Left colon (tissue), 2 donors: ENCODE measurements at places on chromosomes 7 and 10. TPM values are rescaled to one million over a fixed set of nuclear protein-coding genes. Genes with fewer than 3 reads are reported as not detected.
A peak's percentile ranks its signal among the peaks of the same experiment; 100 is the strongest.

DNA sequence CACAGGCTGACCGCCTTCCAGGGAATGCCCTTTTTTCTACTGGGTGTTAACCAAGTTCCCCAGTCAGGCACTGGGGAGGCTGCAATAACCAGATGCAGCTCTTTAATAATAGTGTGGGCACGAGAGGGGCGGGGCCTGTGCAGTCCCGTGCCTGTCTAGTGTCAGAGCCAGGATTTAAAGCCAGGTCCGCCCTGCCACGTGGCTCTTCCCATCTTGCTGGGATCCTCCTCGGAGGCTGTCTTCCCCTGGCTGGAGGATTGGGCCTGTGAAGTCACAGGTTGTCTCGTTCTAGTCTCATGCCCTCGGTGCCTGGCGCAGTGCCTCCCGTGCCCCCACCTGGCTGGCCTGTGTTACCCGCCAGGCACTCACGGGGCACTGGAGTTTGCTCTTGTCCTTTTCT is 25.2 kb downstream of the TMEM120A start:
- DNase-seq, result no peak

GRCh38 chr10:96992721-96993120 is 160.6 kb downstream of the LCOR start:
- no peak for DNase-seq

DNA sequence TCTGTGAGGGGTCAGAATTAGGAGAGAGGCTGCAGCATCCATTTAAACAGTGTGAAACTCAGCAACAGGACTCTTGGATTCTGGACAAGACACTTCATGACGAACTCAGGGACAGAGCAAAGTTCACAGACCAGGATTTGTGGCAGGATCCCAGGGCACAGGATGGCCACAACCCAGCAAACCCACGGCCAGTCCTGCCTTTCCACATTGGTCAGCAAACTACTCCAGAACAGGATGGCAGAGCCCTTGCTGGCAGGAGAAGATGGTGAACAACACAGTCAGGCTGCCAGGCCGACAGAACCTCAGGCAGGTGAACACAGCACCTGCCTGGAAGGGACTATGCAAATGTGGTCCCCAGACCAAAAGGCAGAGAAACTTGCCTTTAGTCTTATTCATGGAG is 34.4 kb downstream of the VSTM4 start:
- no peak for DNase-seq

GRCh38 chr10:29440981-29441380 is 152.1 kb downstream of the LYZL1 start:
- DNase-seq, result no peak

GRCh38 chr7:67518580-67518979 is 521.9 kb downstream of the TYW1 start:
- no peak for DNase-seq

- no peak for DNase-seq
Observed at GRCh38 chr7:43956027-43956426, 29.8 kb downstream of the UBE2D4 start.

DNA sequence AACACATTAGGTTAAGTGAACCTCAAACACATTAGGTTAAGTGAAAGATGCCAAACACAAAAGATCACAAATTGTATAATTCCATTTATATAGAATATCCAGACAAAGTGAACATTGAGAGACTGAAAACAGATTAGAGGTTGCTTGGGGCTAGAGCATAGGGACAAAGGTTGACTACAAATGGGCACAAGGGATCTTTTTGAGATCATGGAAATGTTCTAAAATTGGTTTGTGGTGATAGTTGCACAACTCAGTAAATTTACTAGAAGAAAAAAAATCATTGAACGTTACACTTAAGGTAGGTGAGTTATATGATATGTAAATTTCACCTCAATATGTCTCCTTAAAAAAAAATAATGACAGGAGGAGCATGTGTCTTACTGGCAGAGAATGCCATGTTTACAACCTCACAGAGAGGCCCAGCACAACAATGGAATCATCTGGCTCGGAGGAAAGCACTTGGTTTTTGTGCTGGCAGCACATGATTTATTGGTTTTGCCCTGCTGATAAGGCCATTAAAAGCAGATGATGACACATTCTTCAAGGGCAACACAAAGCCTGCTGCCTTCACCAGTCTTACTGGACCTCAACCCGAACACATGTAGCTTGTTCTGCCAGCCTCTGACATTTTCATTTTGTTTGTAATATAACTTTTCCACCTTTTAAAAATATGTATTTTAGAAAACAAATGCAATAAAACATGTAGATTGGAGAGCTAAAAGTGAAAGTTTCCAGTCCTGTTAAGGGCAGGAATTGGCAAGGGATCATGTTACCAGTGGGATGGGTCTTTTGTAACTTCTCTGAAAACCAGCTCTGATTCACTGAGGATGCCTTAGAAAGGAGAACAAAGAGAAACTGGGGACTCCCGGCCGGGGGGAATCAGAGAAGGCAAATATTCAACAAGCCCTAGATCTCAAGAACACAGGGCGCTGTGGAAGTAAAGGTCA is 11.9 kb upstream of the LMOD2 start:
- DNase-seq, result no peak

DNA sequence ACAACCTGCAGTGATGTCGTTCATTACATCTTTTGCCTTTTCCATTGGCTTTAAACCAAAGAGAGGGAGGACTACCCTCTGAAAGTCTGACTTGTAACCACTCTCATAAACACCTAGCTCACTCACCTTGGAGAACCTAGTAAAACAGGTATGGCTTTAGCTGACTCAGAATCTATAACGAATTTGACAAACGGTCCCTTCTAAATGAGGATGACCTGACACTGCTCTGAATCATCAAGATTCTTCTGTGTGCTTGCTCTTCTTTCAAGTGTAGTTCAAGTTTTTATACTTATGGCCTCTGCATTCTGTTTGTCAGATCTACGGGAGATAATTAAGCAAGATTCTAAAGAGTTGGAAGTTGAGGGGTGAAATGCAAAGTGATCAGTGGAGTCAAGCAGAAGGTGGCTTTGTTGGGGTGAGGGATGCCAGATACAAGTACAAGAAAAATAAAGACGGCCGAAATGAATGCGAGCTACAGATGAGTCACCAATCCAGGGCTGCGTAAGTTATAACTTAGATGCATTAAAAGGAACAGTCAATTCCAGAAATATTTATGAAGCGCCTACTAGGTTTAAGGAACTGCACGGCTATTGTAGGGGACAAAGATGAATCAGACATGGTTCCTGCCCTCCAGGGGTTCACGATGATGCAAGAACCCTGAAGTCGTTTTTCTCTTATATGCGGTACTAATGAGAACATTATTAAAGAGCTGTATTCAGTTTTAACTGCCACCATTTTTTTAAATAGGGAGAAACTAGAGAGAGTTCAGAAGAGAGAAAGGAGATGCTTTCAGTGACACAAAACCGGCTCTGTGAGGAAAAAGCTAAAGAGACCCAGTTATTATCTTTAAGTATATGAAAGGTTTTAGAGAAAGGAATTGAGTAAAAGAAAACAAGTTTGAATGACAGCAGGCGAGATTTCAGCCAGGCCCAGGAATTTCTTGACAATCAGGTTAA is 6.5 kb downstream of the HIPK2 start:
- no peak for DNase-seq

GRCh38 chr10:26323219-26323618 is 106.6 kb downstream of the GAD2 start:
- no peak for DNase-seq

GRCh38 chr7:19294619-19295018 is 149.4 kb upstream of the FERD3L start:
- no peak for DNase-seq

GRCh38 chr10:116511365-116511764 is 34.4 kb upstream of the PNLIP start:
- no peak for DNase-seq

DNA sequence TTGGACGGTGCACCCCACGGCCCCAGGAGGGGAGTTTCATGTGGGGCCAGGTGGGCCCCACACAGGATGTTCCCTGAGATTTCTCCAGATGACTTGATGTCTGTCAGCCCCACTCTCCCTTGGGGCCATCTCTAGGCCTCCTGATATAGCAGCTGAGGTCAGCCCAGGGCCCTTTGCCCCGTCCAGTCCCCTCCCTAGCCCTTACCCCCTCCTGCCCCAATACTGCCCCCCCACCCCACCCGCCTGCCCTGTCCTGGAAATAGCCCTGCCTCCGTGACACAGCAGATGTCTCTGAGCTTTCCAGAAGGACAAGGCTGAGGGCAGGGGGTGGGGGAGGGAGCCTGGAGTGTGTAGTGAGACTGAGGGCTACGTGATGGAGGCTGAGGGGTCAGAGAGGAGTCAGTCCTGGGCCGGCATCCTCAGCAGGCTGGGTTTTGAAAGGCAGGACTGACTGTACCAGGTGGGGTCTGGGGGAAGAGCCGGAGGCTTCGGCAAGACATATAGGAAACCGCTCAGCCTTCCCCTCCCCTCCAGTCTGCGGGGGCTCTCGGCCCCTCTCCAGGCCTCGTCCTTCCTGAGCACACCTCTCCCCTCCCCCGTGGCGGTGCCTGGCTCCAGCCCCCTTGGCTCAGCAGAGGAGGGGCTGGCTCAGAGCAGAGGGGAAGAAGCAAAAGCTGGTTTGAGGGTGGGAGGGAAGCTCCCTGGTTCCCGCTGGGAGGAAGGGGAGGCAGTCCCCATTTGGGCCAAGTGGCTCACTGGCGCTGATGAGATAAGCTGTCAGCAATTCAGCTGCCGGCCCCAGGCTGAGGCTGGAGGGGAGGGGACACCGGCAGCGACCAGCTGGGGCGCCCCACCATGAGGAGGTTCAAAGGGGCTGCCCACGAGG is 2.0 kb downstream of the FLNC start:
- no peak for DNase-seq

DNA sequence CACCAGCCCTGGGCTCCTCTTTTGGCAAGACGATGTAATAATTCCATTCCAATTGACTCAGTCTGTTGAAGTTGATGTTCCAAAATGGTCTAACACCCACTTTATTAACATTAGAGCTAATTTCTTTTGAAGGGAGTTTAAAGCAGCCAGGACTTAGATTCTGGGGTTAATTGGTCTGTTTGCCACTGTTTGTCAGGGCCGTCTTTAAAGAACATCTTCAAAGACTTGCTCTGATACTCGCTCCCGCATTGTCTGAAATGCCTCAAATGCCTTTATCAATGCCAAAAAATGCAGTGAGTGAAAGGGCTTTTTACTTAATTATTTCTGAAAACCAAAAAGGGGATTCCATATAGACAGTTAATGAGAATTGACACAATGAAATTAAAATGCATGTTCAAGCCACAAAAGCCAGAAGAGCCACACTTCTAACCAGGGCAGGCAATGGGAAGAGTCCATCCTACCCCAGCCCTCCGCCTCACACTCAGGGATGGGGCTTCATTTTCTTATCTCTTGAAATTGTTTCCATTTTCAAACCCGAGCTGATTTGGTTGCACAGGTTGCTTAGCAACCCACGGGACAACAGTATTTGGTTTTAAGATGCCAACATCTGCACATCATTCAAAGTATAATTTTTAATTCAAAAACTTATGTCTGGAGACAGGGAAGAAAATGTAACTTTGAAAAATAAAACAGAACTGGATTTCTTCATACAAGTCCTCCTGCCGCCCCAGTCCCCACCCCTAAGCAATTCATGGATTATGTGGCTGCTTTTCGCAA is 163.0 kb downstream of the FGFR2 start:
- DNase-seq, result no peak

DNA sequence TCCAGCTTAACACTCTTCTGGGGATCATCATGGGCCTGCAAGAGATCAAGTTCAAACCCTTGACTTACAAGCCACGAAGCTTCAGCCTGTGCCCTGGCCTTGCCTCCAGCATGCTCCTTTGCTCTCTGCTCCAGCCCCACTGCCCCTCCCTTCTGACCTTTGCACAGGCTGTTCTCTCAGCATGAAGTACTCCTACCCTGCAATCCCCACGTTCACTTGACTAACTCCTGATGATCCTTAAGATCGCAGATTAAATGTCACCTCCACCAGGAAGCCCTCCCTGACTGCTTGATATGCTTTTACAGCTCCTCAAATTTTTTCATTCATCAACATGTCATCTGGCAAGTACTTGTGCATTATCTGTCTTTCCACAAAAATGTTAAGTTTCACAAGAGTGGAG is 75.5 kb upstream of the SLF2 start:
- peak; percentile 9 for DNase-seq

GRCh38 chr7:87144173-87144657 is 8.0 kb upstream of the DMTF1 start:
- DNase-seq, result no peak

DNA sequence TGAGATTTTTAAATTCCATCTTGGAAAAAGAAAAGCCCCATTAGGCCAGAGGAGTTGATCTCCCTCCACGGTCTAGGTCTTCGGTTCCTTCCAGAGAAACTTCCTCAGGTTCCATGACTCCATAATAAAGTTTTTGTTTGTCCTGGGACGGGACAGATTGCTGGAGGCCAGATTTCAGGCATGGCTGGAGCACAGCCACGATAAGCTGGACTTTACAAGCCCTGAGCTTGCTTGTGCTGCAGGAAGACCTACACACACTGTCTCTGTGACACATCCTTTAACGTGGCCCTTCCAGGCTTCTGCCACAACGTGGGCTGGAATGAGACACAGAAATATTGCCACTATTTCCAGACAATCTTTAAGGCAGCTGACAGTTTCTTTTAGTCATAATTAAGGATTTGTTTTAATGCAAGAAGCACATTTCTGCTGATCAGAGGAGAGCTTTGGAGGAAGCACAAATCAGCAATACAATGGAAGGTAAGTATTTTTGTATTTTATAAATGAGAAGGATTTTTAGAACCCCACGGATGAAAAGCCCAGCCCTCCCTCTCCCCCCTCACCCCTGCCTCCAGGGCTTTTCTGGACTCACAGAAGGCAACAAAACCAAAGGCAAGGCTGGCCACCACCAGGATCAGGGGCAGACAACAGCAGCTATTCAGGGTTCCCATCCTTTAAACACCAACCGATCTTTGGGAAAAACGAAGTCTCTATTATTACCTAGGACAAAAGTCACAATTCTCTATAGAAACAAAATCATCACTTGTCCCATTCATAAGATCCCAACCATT is 6.5 kb downstream of the CTBP2 start:
- DNase-seq, result peak; percentile 62

GRCh38 chr7:47470567-47471357 is 111.1 kb downstream of the TNS3 start:
- peak; percentile 69 for DNase-seq

DNA sequence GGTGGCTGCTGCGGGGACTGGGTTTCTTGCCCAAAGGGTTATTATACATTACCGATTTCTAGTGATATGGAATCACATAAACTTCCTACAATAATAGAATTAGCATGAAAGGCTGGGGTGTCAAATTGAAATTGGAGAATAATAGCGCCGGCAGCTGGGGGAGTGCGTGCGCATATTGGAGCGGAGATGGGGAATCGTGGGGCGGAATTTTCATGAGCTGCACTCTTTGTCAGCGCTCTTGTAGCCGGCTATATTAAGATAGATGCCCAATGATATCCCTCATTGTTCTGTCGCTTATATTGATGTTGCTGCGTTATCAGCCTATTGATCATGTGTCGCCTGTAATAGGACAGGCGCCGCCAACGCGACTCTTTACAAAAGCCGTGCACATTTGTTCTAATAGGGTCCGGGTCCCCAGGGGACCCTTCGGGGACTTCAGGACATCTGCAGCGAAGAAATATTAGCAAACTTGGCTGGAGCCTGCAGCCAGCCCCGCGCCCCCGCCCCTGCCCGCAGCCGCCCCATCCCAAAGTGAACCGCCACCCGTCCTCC is 5.1 kb downstream of the UNCX start:
- DNase-seq, result no peak

- DNase-seq, result no peak
Observed at GRCh38 chr7:127655720-127656119, 3.7 kb downstream of the SND1 start.

Gene NEBL
- 15.5 TPM for total RNA-seq

Gene CALML3
- total RNA-seq, result 0.08 TPM

Gene WASHC2A
- total RNA-seq, result 67.3 TPM

Gene CASD1
- 45.9 TPM for total RNA-seq

Gene GNGT1
- total RNA-seq, result not detected

Gene NUP205
- 36.8 TPM for total RNA-seq

Gene EBLN1
- total RNA-seq, result not detected

Gene TEX47
- not detected for total RNA-seq

Gene RBP3
- total RNA-seq, result not detected
